RWPE1 (cell line): ENCODE measurements at places on chromosomes 2 and 18.

- no peak for DNase-seq
These were observed 1.7 kb upstream of the EML4 start for GRCh38 chr2:42167458-42167857.

GRCh38 chr2:123453772-123454171, 571.3 kb upstream of the CNTNAP5 start:
- no peak for DNase-seq

- no peak for DNase-seq
These were observed 54.0 kb upstream of the COL5A2 start for GRCh38 chr2:189233527-189233926.

DNA sequence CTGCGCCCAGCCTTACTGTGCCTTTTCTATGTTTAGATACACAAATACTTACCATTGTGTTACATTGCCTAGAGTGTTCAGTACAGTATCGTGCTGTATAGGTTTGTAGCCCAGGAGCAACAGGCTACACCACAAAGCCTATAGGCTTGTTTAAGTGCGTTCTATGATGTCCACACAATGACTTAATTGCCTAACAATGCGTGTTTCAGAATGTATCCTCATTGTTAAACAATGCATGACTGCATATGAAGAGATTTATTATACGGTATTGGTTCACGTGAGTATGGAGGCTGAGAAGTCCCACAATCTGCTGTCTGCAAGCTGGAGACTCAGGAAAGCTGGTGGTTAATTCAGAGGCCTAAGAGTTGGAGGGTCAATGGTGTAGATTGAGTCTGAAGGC, 46.1 kb upstream of the MGAT4A start:
- no peak for DNase-seq

DNA sequence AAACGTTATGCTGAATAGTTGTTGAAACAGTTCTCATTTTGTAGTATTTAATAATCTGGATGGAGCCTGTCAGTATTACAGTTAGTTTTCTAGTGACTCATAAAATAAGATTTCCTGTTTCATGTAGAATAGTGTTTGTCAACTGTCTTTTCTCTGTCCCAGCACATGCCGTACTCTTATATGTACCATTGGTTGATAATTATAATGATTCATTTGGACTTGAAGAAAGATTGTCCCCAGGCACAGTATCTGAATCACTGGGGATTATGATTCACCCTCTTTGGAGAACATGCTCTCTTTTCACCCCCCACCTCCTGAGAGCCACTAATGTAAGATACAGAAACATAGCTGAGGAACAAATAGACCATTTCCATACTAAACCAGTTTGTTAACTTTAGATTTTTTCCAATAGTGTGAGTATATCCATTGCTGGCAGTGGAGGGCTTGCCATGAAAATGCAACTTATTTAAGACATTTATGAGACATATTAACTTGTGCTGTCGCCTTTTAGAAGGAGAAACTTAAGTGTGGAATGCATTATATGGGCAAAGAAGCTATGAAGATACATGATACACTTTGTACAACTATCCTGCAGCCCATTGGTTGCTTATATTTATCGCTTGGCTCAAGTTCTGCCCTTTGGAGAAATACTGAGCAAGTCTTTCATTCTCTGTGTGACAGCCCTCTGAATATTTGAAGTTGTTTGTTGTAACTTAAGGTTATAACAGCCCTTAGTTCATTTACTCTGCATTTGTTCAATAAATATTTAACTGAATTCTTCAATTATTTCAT, 12.4 kb downstream of the COPS8 start:
- DNase-seq, result peak; percentile 94

- no peak for DNase-seq
These were observed 639.2 kb upstream of the CDH2 start for GRCh38 chr18:28816155-28816554.

DNA sequence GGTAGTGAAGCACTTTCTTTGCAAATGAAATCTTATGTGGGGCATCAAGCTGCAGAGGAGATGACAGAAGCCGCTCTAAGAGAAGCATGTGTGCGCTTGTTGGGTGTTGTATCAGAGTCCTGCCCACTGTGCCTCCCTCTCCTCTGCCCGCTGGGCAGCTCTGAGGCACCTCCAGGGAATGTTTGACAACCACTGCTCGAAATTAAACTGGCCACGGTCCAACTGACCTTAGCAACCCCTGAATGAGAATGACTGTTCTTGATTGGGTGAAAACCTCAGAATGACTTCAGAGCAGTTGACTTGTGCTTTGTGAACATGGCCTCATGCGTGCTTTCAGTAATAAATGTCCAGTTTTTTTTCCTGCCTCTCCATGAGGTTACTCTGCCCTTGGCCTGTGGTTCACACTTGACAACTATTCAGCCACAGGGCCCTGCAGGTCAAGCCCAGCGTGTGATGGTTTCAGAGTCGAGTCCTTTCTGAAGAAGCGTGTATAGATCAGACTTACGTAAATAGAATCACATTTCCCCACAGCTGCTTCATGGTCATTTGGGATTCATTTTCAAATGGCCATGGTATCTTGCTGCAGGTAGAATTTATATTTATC, 94.9 kb downstream of the SLC4A3 start:
- DNase-seq, result peak; percentile 87

GRCh38 chr2:105969552-105969951, 224.5 kb downstream of the UXS1 start:
- no peak for DNase-seq

DNA sequence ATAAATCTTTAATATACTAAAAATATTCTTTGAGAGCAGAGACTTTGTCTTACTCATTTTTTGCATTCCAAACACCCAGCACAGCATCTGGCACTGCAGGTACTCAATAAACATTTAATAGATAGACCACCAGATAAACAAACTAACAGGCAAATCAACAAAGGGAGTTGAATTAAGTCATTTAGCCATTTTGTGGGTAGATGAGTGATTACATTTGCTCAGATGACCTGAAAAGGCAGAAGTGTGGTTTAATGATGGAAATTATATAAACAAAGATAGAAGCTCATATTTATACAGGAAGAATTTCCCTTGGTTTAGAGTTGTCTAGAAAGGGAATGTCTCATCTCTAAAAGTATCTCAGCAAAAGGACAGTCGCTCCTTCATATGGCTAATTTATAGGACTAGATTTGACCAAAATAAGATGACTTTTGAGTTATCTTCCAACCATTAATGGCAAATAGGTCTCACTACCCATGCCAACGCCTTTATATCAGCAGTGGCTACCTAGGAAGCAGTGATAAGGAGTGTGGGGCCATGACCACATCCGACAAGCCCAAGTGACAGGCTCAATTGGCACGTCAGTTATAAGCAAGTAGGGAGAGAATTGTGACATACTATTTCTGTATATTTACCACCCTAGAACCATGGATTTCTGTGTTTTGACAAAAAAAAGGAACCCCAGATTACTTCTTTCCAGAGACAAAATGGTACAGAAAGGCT, 173.5 kb downstream of the ATAD2B start:
- no peak for DNase-seq

- no peak for DNase-seq
These were observed 23.9 kb downstream of the DOK1 start for GRCh38 chr2:74578408-74578807.

- DNase-seq, result no peak
These were observed 19.5 kb downstream of the B3GNT7 start for GRCh38 chr2:231415029-231415428.

- DNase-seq, result no peak
These were observed 147.1 kb downstream of the COL4A4 start for GRCh38 chr2:227016894-227017293.

DNA sequence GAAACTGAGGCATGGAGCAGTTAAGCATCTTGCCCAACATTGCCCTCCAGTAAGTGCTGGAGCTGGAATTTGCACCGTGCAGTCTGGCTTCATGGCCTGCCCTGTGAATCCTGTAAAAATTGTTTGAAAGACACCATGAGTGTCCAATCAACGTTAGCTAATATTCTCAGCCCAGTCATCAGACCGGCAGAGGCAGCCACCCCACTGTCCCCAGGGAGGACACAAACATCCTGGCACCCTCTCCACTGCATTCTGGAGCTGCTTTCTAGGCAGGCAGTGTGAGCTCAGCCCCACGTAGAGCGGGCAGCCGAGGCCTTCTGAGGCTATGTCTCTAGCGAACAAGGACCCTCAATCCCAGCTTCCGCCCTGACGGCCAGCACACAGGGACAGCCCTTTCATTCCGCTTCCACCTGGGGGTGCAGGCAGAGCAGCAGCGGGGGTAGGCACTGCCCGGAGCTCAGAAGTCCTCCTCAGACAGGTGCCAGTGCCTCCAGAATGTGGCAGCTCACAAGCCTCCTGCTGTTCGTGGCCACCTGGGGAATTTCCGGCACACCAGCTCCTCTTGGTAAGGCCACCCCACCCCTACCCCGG, 1.3 kb downstream of the PROC start:
- DNase-seq, result no peak

- DNase-seq, result no peak
These were observed 101.7 kb upstream of the NOSTRIN start for GRCh38 chr2:168700615-168701245.

GRCh38 chr18:50131591-50131990, 63.4 kb downstream of the MYO5B start:
- DNase-seq, result no peak

GRCh38 chr2:6290217-6291015, 575.3 kb downstream of the CMPK2 start:
- no peak for DNase-seq

- no peak for DNase-seq
These were observed 203.3 kb upstream of the FBXO11 start for GRCh38 chr2:48109491-48110204.

DNA sequence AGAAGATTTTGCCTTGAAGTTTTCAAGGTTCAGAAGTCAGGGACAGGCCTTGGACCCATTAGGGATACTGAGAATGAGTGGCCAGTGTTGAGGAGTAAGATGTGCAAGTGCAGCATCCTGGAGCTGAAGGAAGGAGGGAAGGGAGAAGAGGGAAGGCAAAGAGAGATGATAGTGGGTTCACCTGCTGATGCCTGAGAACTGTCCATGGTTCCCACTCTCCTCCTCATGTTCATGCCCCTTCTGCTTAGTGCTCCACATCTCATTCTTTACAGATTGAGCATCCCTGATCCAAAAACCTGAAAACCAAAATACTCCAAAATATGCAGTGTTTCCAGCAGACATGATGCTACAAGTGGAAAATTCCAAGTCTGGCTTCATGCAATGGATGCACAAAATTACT, 137.8 kb downstream of the CCDC102B start:
- DNase-seq, result no peak

DNA sequence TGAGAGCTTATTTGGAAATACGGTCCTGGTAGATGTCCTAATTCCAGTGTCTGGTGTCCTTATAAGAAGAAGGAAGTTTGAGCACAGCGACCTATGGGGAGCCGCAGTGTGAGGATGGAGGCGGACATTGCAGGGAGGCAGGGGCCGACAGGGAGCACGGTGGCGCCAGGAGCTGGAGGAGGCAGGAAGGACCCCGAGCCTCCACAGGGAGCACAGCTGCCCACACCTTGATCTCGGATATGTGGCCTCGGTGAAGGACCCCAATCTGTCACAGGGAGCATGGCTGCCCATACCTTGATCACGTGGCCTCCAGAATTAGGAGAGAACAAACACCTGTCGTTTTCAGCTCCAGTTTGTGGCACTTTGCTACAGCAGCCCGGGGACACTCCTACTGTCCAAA, 461.6 kb upstream of the SALL3 start:
- no peak for DNase-seq

- DNase-seq, result no peak
These were observed 57.3 kb downstream of the GTF3C3 start for GRCh38 chr2:196742216-196742615.

DNA sequence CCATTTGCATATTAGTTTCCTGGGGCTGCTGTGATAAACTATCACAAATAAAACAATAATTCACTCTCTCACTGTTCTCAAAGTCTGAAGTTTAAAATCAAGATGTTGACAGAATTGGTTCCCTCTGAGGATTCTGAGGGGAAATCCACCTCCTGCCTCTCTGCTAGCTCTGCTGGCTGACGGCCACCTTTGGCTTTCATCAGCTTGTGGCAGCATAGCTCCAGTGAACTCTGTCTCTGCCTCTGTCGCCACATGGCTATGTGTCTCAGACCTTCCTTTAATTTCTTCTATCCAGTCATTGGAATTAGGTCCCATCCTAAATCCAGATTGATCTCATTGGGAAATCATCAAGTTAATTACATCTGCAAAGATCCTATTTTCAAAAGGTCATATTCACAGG, 38.9 kb upstream of the TRIM43 start:
- DNase-seq, result no peak

DNA sequence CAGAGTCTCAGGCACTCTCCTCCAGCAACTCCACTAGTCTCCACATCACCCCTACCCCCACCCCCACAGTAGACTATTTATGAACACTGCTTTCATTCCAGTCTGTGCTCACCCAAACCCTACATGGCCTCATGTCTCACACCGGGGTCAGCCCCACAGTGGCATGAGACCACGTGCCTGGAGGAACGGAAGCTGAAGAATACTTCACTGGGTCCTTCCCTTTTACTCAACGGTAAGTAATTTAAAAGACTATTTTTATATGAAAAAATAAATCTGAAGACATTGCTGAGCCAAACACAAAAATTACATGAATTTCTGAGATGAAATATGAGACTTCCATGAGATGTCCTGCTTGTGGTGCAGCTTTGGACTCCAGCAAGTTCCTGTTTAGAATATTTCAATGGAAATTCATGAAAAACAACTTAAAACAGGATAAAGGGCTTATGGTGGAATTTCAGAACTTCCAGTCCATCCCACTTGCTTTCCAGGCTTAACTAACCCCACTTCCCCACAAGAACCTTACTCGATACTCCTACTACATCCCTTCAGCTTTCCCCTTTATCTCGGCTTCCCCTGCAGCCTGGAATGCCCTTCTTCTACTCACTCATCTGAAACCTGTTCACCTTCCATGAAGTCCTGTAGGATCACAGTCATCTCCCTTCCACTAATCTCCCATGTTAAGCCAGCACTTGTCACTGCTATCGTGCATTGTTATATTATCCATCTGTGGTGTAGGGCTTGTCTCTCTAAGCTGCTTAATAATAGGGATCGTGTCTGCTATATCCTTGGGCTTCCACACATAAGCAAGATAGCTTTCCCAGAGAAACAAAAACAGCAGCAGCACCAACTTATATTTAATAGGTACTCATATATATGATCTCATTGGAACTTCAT, 47.9 kb downstream of the SLC14A1 start:
- DNase-seq, result no peak

DNA sequence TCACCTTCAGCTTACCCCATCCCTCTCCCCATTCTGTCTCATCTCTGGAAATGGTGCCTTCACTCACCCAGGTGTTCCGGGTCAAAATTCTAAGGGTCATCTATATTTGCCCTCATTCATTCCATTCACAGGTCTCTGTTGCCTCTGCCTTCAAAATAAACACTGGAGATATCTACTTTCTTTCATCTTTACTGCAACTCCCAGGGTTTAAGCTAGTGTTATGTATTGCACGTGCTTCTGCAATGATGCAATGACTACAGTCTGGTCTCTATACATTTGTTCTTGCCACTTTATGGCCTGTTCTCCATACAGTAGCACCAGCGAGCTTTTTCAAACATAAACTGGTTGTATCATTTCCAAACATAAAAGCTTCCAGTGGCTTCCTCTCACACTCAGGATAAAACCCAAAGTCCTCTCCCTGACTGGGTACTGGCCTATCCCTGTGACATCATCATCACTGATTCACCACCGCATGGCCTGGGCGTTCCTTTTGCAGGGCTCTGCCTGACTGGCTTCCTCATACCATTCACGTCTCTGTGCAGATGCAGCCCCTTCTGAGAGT, 14.3 kb downstream of the DSG2 start:
- DNase-seq, result peak; percentile 79
